ENCODE measurements at places on chromosomes 1 and 21. TPM values are rescaled to one million over a fixed set of nuclear protein-coding genes. Genes with fewer than 3 reads are reported as not detected.

The GPR37L1 gene
- total RNA-seq: not detected

The SPATA6 gene
- total RNA-seq: 4.5 TPM

The SERPINC1 gene
- not detected for total RNA-seq

The CD1B gene
- total RNA-seq: not detected

The TTC3 gene
- total RNA-seq: 168 TPM

The CLCC1 gene
- total RNA-seq: 19.4 TPM

The TPTE gene
- total RNA-seq: not detected

The TFAP2E gene
- 0.06 TPM for total RNA-seq

The LY9 gene
- total RNA-seq: not detected

The NR0B2 gene
- not detected for total RNA-seq

The PIK3R3 gene
- total RNA-seq: 13.4 TPM

The BCAR3 gene
- total RNA-seq: 112 TPM

The HHIPL2 gene
- total RNA-seq: 1.4 TPM

The GBP7 gene
- not detected for total RNA-seq

The C2CD4D gene
- total RNA-seq: not detected

The CYP4Z1 gene
- total RNA-seq: not detected

The CLCA1 gene
- not detected for total RNA-seq

The SDC3 gene
- total RNA-seq: 33.0 TPM

The KCNA3 gene
- total RNA-seq: not detected

The KCNJ9 gene
- not detected for total RNA-seq

The LYPD8 gene
- not detected for total RNA-seq

The CLEC20A gene
- not detected for total RNA-seq

The CA6 gene
- total RNA-seq: not detected

The RGS13 gene
- not detected for total RNA-seq

The SLC22A15 gene
- 3.4 TPM for total RNA-seq

The GREM2 gene
- 0.06 TPM for total RNA-seq

The TDRD10 gene
- total RNA-seq: not detected

The SLAMF1 gene
- 0.38 TPM for total RNA-seq

The FCAMR gene
- total RNA-seq: not detected

The SYTL1 gene
- not detected for total RNA-seq

The MYOG gene
- total RNA-seq: 5.7 TPM

The OR2M3 gene
- total RNA-seq: not detected

The ADCY10 gene
- total RNA-seq: not detected

The IFNLR1 gene
- total RNA-seq: not detected

The DHX9 gene
- 152 TPM for total RNA-seq

The RNF187 gene
- 96.6 TPM for total RNA-seq

The TP73 gene
- 2.4 TPM for total RNA-seq

The RSPH1 gene
- total RNA-seq: not detected

The CFAP45 gene
- 1.2 TPM for total RNA-seq

The SLAMF9 gene
- total RNA-seq: not detected

The C1orf159 gene
- 18.8 TPM for total RNA-seq

The TADA1 gene
- 10.1 TPM for total RNA-seq

The AMPD1 gene
- total RNA-seq: not detected

The AMY2A gene
- total RNA-seq: not detected

The ANGPTL7 gene
- not detected for total RNA-seq

The C1QB gene
- not detected for total RNA-seq

The EYA3 gene
- total RNA-seq: 14.3 TPM

The AKNAD1 gene
- total RNA-seq: 2.7 TPM

All from LHCN-M2 (cell line).